Stimulated activated CD8-positive, alpha-beta memory T cell treated with anti-CD3 and anti-CD28 coated beads, Interleukin-4, amount 100 ng/mL, for 1 hour (primary cell): ENCODE measurements at places on chromosomes 4 and X.
A peak's percentile ranks its signal among the peaks of the same experiment; 100 is the strongest.

- no peak for DNase-seq
Measured at GRCh38 chr4:165440415-165441158, 61.8 kb downstream of the CPE start.

GRCh38 chr4:13547485-13548041, 3.3 kb upstream of the NKX3-2 start:
- no peak for DNase-seq

DNA sequence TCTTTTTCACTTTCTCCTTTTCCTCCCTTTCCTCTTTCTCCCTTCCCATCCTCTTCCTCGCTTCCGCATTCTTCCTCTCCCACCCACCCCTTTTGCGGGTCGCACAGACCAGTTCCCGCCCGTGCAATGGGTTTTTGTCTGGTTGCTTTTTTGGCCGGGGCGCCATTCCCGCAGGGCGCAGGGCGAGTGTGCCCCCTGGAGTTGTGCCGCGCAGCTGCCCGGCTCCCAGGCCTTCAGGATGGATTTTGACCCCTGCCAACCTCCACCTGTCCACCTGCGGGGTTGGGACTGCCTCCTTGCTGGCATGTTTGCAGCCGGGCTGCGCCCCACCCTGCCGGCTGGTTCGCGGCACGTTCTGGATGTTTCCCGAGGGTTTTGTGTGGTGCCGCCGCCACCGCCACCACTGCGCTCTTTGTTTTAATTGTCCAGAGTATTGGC, 578 bp upstream of the SEL1L3 start:
- no peak for DNase-seq

GRCh38 chrX:107672955-107673378, 44.7 kb downstream of the PRPS1 start:
- peak; percentile 32 for DNase-seq

GRCh38 chr4:17090063-17090462, 191.6 kb upstream of the LDB2 start:
- no peak for DNase-seq

GRCh38 chrX:103356130-103356798, at the start of gene TCEAL9:
Gene TCEAL9, plus strand, starts transcription at chrX:103356506. Its CDS starts 1,179 bp downstream, at chrX:103357685.
- DNase-seq: no peak

- DNase-seq: no peak
Measured at GRCh38 chrX:38881727-38882126, 80.5 kb downstream of the MID1IP1 start.

DNA sequence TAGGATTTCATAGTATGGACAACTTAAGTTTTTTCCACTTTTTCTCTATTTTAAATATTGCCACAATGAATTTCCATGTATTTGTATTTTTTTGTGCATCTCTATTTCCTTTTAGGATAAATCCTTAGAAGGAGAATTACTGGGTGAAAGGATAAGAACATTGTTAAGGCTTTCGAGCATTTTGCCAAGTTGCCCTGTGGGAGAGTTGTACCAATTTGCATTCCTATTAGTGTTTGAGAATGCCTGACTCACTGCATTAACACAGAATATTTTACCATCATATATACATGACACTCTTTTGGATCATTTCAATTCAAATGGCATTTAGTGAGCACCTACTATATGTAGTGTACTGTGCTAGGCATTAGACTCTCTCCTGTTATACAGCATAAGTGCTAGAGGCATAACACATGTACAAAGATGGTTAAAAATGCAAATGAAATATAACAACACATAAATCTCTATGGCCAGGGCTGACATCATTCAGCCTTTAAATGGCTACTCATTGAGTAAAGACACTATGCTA, 57.0 kb downstream of the PLAC1 start:
- DNase-seq: no peak

DNA sequence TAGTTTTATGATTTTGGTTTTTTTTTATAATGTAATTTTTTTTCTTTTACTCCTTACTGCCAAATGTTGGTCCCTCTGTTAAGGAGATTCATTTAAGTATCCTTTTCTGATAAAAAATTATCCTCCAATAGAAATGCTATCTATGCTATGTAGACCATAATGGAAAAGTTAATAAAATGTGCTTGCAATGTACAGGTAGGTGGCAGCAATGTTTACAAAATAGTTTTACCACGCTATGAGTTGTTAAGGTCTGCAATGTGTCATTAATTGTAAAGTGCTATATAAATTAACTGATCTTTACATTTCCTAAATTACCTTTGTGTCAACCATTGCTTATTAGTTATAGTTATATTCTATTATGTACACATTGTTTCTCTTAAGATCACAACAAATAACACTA, 3.8 kb upstream of the CENPC start:
- no peak for DNase-seq

- DNase-seq: no peak
Measured at GRCh38 chr4:2583517-2583916, 47.1 kb downstream of the FAM193A start.

DNA sequence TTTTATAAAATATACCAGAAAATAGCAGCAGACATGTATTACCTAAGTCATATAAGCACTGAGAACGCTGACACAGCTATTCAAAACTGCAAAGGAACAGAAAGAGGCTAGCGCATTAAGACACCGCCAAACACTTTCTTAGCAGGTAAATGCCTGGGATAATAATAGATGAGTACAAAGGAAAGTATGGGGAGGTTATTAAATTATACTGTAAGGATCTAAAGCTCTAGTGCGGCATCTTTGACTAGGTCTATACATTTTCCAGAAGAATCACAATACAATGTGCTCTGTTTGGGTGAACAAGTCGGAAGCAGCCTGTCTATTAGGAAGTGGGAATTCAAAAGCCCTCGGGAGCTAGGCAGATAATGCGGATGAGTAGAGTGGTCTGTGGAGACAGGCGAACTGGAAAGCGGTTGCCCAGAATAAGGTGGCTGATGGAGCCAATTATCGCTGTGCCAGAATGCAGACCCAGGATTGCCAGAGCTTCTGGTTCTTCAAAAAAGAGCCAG, 443.6 kb upstream of the TENM3 start:
- DNase-seq: no peak

DNA sequence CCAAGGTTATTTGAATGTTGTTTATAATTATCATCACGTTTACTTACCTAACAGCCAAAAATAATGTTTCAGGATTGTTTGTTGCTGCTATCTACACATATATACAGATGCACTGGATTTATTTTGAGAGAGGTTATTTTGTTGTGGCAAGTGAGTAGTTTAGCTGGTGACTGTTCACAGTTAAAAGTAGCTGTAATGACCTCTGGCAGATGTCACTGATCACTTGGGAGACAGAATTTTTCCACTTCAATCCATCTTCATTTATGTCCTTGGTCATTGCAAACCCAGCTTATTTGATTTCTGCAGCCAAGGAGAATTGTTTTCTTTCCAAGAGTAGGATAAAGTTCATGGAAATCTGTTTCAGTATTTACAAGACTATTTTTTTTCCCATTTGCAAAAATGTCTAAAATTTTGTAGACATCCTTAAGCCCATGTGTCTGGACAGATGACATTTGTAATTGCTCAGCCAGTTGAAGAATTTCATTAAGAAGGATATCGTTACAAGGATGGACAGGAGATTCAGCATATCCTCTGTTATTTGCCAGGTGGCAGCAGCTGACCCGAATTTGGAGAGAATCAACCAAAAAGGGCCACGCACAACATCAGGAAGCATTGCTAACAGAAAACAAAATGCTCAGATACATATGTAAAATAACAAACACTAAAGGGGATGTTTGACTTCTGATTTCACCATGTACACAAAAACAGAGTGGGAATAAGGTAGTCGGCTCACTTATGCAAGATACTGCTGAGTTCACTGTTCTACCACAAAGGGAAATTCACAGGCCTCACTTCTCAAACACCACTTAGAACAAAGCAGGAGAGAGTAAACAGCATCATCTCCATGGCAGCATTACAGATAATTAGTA, 64.5 kb downstream of the GPRIN3 start:
- no peak for DNase-seq

- DNase-seq: no peak
Measured at GRCh38 chr4:6472387-6473263, at the start of gene PPP2R2C. Gene PPP2R2C, minus strand, starts transcription at chr4:6472614. Its CDS starts 385 bp downstream, at chr4:6472229.

DNA sequence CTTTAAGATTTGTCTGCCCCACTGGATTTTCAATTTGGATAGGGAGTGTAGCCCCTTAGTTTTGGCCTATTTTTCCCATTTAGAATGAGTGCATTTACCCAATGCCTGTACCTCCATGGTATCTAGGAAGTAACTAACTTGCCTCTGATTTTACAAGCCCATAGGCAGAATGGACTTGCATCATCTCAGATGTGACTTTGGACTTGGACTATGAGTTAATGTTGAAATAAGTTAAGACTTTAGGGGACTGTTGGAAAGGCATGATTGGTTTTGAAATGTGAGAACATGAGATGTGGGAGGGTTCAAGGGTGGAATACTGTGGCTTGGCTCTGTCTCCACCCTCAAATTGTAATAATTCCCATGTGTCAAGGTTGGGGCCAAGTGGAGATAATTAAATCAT, 2480.2 kb downstream of the PCDH7 start:
- DNase-seq: no peak

GRCh38 chr4:152936446-152937335, 568 bp downstream of the FHDC1 start:
- DNase-seq: no peak

DNA sequence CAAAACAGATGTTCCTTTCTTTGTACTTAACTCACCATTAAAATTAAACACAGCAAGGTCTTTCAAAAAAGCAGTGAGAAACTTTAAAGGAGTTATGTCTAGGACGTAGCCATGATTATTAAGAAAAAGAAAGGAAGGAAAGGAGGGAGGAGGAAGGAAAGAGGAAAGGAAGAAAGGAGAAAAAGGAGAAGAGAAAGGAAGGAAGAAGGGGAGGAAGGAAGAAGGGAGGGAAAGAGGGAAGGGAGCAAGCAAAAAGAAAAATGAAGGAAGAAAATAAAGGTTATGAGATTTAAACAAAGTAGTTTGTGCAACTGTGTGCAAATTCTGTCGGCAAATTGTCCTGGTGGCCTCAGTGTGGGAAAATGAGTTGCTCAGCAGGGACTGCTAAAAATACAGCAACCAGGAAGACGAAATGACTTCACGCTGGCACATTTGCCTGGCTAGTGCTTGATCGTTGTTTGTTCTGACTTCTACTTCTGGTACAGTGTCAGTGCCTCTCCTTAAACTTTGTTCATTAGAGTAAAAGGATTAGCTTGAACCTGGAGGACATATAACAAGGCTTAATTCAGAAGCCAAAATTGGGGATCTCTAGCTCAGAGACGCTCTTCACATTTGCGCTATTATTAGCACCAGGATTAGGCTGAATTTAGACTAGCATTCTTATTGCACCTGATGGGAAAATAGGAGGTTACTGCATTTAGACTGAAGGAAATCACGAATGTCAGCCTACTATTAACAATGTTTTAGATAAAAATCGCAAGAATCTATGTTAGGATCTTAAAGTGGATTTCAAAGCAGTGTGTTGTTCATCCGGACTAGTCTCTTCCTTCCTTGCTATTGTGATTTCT, 81.2 kb downstream of the DCK start:
- no peak for DNase-seq

DNA sequence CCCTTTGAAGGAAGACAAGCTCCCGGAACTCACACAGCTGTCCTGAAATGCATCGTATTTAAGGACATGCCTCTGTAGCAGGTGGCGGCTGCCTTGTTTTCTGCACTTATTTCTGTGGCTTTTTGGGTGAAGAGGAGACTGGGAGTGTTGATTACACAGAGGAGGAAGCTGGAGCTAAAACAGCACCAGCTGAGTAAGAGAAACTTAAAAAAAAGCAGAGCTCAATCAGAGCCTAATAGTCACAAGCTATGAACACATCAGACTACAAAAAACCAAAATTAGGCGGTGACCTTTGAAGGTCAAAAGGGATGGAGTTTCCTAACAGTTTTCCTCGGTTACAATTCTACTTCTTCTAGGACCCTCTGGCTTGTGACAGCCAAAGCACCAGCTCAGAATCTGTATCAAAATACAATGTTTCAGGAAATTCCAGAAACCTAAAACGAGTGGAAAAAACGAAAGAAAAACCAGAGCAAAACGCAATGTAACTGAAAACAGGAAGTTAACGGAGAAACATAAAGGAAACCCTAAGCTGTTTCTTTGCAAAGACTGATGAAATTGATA, 13.5 kb downstream of the PRKX start:
- DNase-seq: no peak

GRCh38 chr4:52939325-52939724, 77.2 kb downstream of the RASL11B start:
- no peak for DNase-seq

DNA sequence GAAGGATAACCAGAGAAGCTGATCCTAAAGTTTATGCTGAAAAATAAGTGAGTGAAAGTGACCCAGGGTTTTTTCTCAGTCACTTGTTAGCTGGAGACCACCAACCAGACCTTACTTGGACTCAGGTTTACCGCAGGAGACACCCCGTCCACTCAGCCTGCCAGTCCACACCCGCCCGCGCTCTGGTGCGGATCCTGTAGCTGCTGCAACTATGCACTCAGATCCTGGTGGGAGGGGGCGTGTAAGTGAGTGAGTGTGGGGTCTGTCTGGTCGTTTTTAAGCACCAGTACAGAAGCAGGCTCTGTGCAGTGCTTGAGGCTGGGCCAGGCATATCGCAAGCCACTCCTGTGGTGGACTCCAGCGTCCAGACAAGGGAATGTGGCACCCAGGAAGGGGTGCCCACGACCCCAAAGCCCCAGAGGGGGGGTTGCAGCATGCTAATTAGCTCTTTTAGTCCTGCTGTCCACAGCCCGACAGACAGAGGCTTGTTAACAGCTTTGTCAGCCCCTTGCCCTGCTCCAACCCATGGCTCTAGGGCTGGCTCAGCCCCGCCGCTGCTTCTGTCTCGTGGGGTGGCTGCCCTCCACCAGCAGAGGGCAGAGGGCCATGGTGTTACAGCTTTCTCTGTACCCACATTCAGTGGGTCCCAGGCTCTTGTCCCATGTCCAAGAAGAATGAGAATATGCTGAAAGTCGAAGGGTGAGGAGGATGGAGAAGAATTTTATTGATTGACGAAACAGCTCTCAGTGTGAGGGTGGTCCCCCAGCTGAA, 40.4 kb upstream of the PPP1R2C start:
- no peak for DNase-seq

GRCh38 chrX:115173181-115173580, 16.0 kb upstream of the RBMXL3 start:
- DNase-seq: no peak
